ENCODE measurements at places on chromosomes 1 and 21.

DNA sequence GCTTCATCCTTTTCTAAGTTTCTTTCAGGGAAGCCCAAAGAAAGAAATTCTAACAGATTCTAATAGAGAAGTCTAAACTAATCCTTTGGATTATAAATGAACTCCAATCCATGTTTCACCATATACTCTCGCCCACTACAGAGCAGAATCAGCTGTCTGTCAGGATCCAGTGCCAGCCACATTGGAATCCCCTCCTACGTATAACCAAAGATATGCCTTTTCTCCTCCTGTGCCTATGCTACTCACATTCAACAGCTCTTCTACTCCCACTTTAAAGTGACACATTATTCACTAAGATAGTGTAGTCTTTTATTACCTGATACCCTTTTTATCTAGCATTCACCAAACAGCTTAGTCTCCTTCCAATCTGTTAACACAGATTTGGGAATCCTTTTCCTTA is 3.1 kb downstream of the ETV3 start:
- no peak for DNase-seq

DNA sequence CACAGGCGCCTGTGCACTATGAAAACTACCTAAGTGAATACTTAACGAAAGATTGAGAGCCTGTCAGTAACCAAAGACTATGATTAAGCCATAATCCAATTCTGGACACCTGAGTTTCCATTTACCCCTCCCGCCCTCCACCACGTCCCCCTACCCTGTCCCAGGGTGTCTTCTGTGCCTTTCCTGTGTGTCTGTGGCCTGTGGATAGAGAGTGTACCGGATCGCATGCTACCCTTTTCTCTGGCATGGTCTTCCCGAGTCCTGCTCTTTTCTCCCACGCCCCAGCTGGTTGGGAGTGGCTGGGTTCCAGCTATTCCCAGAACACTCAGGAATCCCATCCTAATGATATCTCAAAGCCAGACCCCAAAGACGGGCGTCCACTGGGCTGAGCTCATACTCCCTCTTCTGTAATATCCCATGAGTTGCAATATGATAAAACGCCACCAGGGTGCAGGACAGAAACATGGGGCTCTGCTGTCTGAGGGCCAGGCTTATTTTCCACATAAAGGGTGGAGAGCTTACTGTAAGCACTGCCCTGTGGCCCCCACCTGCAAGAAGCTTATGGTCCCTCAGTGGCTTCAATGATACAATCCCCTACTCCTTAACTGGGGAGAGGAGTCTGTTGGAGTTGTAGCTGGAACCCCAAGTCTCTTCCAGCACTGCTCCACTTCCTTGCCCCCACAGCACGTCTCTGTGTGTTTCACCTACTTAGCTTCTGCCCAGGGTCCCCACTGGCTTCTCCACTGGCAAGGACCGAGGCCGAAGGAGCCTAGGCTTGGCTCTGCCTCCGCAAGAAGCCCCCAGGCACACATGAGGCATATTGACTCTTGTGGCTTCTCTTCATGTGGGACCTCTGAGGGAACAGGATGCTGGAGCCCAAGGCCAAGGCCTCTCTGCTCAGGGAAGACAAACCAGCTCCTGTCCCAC is 17.6 kb upstream of the ALX3 start:
- peak; percentile 62 for DNase-seq

DNA sequence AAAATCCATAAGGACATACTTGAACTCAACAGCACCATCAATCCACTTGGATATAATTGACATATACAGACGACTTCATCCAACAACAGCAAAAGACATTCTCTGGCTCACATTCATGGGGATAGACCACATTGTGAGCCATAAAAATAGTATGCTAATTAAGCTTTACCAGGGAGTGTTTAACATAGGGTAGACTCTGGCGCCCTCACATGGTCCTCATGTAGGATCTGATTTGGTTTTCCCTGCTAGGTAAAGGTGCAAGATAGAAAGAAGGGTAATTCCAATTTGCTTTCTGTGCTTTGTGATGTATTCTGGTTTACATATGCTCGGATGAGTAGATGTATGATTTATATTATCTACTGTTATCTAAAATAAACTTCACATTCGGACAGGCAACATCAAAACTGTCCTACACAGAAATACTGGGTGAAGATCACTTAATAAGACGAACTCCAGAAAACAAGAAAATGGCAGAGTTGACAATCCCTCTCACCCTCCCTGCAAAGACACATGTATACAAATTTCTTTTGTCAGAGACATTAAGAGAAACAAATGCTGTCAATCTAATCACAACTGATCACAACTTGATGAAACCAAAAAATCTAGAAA is 27.7 kb downstream of the CR1L start:
- DNase-seq: no peak

GRCh38 chr1:66711420-66711819 is 40.8 kb upstream of the DYNLT5 start:
- DNase-seq: no peak

- no peak for DNase-seq
These were observed 8.2 kb downstream of the TMCC2 start for GRCh38 chr1:205235951-205236350.

GRCh38 chr1:230798491-230798890 is 51.3 kb downstream of the CAPN9 start:
- DNase-seq: no peak

DNA sequence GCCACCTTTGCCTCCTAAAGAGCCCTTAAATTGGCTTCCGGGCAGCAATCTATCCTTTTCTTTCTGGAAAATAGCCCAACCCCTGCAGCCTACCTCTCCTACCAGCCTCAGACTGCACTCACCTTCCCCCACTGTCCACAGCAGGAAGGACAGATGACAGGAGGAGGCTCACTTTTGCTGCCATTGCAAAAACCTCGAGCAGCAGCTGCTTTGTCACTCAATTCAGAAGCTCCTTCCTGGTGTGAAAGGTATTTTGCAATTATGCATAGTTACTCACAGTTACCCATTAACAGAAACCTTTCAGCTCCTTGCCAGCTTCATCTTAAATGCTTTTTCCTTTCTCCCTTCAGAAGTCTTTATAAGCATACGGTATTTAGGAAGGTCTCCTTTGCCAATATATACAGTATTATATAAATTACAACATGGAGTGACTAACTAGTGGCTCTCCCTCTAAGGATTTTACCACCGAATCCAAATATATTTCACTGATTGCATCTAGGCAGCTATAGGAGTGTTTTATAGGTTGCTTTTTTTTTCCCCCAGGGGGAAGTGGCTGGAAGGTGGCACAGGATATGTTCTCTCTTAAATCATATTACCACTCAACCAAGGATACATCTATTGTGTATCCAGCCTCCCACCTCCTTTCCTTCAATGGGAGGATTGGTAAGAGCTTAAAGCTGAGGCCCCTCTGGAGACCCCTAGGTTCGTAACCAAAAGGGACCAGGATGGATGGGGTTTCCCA is 142.1 kb upstream of the IPO9 start:
- no peak for DNase-seq

DNA sequence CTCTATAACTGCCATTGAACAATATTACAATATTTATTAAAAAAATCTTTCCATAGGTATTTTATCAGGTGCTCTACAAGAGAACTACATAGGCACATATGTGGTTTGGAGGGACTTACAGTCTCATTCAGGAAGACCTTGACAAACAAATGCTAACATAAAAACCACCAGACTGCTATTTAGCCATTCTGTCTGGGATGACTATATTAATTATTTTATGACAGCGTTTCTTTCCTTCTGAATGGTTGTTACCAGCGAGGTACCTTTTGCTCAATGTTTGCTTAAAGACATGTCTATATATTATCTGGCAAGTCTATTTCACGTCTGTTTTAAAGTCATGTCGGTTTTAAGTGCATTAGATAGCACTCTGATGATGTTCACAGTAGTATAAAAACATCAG is 69.7 kb downstream of the RUNX1 start:
- DNase-seq: no peak

DNA sequence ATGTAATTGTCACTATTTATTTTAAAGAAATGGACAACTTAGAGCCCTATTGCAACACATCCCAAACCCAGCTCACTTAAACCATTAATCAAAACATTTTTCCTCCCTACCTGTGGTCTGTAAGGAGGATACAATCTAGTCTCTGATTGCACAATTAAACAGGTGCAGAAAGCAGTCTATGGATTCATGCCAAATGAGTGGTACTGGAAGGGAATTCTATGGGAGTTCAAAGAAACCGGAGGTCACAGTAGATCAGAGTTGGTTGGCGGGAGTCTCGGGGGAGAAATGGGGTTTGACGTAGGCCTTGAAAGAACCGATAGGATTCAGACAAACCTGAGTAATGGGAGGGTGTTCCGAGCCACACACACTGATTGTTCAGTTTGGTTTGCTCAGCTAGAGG is 314.9 kb downstream of the KIF26B start:
- DNase-seq: no peak

DNA sequence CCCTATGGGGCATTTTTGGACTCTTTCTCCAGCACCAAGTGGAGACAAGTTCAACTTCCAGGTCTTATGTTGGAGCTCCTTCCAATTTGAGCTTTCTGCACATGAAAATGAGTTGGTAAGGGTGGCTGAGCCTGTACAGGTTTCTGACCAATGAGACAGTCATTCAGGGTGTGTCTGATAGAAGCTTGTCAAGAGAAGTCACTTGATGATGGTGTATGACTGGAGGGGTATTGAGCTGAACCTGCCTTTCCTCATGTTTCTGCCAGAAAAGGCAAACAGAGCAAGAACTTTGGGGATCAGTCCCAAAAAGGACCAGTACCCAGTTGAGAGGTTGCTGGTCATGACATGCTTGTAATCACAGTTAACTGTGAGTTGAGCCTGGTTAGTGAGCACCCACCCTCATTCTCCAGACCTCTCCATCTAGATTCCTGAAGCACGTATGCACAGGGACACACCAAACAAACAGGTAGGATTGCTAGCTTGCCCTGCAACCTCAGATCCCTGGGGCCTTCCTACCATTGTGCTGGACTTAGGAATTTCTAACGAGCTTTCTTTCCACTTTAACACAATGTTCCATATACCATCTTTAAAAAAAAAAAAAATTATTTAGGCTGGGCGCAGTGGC is 26.6 kb downstream of the FAM89A start:
- no peak for DNase-seq

DNA sequence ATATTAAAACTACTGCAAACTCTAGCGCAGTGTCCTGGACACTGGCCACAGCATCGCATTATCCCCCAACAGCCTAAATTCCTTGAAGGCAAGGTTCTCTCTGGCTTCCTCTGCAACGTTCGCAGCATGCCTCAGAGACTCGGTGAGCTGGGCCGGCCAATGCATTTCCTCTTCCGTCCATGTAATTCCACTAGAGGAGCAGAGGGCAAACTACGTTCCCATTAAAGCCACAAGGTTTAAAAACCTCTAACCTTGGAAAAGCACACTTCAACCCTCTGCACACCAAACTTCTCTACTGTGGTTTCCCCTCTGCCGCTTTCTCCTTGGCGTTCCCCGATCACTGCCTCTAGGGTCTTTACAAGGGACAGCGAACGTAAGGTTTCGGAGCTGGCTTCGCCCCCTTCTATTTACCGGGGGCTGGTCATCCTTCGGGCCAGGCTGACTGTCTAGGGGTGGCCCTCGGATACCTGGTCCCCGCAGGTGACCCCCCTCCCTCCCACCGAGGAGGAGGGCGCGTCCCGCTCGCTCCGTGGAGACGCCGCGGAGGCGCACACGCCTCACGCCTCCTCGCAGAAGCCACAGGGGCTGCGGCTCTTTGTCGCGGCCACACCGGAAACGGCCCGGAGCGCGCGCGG is 456 bp upstream of the SMYD2 start:
- DNase-seq: no peak

Data from stimulated activated CD4-positive, alpha-beta T cell treated with anti-CD3 and anti-CD28 coated beads, Interleukin-4, amount 100 ng/mL, for 24 hours (primary cell).